Activated naive CD8-positive, alpha-beta T cell treated with anti-CD3 and anti-CD28 coated beads, Interleukin-2, amount 10 ng/mL, durations not matched to agents 7 days and 5 days (primary cell): ENCODE measurements at places on chromosomes 7 and 10.

GRCh38 chr10:59621771-59622170 is 87.9 kb downstream of the SLC16A9 start:
- DNase-seq, result no peak

DNA sequence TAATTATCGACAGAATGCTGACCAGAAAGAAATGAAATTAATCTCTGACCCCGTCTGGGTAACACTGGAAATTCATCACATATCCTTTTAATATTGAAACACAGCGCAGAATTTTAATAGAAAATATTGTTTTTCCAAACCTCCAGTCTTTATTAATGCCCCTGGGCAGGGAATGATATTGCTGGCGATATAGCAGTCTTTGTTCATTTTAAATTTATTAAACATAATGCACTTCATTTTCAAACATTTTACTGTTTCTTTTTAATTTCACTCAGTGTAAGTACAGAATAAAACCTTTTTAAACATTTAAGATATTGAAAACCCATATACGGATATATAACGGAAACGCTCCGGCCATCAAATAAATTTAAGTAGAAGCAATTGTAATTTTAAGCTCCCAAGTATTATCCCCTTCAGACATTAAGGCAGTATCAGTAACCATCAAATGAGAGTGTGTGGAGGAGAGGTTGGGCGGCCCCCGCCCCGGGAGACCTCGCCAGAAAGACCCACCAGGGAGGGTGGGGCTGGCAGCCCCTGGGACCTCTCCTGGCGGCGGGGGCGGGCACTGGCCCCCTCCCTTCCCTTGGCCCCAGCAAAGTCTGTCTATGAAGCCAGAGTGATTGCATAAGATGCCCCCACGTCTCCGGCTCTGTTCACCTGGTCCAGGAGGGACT is 10.8 kb downstream of the UNCX start:
- no peak for DNase-seq

- no peak for DNase-seq
Observed at GRCh38 chr7:50209461-50210135, 94.9 kb upstream of the IKZF1 start.

GRCh38 chr7:119982884-119983283 is 290.1 kb upstream of the KCND2 start:
- DNase-seq, result no peak
